ENCODE measurements at places on chromosomes 11 and 22.

DNA sequence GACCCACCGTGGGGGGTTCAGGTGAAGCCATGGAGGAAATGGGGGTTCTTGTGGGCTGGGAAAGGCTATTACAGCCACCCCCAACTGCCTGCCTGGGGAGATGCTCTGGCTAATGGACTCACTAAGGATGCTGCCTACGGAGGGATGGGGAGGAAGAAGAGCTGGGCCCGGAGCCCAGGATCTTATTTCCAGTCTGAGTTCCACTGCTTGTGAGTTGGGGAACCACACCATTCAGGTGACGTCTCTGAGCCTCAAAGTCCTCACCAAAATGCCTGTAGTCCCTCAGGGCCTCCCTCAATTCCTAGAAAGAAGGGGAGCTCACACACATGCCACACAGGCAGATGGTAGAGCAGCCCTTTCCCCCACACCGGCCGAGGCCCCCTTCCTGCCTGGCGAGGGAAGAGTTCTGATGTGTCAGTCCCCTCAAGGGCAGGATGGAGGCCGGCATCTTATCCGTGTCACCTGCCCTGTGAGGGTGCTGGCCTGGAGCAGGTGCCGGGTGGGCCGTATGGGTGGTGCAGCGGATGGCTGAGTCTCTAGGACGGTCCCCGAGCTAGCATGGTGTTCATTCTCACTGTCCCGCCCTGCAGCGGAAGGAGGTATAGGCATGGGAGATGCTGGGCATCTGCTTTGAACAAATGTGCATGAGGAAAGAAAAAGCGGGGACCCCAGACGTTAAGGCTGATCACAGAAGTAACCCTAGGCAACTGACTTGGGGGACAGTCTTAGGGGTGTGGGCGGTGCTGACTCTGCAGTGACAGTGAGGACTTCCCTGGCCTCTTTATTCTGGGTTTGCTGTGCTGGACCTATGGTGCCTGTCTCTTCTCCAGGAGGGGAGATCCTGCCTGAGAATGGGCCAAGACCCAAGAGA lies 15.7 kb downstream of the MRGPRF start:
- no peak for DNase-seq

DNA sequence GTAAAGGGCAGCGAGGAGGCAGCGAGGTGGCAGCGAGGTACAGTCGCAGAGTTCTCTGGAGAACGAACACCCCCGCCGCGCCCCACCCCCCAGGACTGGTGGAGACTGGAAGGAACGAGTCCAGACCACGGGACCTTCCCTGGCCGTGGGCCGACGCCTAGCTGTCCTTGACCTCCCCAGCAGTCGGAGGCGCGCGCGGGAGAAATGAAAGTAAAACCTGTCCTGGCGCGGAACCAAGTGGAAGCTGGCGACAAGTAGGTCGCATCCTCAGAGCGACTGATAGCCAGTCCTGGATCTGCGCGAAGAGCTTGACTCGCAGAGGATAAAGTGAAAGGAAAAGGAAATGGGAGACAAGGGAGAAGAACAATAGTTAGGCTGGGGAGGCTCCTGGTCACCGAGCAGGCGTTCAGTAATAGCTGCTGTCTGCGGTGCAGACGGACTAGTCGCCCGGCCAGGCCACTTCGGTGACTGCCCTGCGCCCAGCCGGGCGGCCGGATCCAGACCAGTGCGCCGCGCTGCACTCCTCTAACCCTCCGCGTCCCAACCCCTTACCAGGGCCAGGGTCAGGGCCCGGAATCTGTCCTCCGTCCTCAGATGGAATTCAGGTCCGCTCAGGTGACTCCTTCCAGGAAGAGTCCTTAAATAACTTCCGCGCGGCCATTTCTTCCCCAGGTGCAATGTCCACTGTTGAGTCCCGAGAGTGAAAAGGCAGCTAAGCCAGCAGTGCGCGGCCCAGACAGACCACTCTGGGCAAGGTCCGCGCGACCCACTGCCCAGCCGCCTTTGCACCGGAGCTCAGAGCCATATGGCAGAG lies 1.9 kb upstream of the ADM start:
- DNase-seq: no peak

GRCh38 chr22:20548806-20549205 lies 41.4 kb downstream of the MED15 start:
- no peak for DNase-seq

DNA sequence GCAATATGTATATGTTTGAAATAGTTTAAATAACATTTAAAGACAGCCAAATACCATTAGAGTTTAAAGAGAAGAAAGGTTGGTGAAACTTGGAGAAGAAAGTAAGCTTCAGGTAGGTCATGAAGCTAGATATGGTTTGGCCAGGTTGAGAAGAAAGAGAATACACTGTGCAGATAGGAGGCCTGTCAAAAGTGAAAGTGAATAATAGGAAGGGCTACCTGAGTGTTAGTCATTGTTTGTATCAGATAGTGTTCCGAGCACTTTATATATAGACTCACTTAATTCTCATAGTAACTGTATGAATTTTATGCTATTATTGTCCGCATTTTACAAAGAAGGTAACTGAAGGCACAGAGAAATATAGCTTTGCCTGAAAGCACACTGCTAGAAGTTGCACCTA lies 56.9 kb downstream of the USP47 start:
- no peak for DNase-seq

DNA sequence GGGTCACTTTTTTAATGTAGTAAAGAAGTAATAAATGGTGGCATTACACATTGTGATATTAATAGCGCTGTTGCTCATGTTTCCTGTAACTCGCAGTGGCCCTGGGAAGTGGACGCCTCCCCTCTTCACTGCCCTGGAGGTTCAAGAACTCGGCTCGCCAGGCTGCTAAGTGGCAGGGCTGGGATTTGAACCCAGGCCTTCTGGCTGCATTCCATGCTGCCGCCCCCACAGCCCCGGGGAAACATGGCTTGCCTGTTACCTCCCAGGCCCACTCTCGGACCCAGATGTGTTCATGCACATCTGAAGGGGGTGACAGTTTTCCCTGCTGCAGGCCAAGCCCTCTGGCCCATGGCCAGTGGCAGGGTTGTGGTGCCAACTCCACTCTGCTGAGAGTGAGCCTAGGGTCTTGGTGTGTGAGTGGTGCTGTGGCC lies 25.0 kb upstream of the MGAT3 start:
- DNase-seq: no peak

DNA sequence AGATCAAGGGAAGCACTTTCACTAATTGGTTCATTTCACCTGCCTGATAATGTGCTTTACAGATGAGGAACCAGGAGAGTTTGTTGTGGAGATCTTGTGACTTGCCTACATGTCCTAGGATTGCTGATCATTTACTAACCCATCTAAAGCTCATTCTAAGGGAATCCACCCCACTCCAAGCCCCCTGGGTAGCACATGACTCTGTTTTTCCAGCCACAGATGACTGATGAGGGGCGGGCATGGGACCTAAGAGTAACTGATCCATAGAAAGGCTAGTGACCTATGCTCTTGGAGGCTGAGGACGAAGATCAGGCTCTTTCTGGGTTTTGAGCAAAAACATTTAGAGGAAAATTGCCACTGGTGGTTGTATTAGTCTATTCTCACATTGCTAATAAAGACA lies 378.1 kb downstream of the CADM1 start:
- DNase-seq: no peak

DNA sequence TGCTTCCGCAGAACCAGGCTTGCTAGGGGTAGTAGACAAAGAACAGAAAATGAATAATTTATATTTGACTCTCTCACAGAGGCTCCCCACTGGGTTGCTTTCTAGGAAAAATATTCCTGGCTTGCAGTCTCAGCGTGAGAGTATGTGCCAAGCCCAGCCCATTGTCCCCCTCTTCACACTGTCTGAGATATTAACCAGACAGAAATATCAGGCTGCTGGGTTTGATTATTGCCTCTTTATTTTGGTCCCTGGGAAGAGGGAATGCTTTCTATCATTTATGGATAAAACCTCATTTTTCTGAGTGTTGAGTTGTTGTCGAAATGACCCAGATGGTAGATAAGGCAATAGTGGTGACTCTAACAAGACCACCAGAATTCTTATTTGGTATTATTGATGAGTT lies 367.9 kb downstream of the METTL15 start:
- no peak for DNase-seq

DNA sequence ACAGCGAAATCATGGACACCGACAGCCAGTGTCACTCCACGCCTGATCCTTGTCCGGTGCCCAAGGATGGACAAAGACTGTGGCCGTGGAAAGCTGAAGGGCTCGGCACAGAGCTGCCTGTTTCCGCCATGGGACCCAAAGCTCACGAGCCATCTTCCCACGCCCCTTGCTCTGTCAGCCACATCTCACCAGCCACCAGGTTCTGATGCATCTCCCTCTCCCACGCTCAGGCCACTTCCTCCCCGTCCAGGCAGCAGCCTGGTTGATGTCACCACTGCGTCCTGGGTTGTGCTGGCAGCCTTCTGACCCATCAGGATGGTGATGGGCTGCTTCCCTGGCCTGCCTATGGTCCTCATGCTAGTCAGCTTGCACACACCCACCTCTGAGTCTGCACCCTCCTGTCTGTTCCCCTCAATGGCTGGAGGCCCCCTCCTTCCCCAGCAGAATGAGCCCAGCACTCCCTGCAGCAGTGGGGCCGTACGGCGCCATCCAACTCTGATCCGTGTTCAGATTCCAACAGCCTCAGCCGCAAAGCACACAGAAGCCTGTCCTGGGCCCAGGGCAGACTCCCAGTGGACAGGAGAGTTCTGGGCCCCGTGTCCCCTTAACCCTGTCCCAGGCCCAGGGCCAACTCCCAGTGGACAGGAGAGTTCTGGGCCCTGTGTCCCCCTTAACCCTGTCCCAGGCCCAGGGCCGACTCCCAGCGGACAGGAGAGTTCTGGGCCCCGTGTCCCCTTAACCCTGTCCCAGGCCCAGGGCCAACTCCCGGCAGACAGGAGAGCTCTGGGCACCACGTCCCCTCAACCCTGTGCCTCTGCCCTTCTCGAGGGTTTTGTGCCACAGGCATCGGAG lies 259.5 kb downstream of the BRD1 start:
- DNase-seq: no peak

- DNase-seq: no peak
These were observed 1.4 kb downstream of the ARFGAP3 start for GRCh38 chr22:42855721-42856120.

- no peak for DNase-seq
These were observed 202.9 kb downstream of the MIAT start for GRCh38 chr22:26860301-26860700.

GRCh38 chr11:92131289-92131865 lies 93.2 kb upstream of the FAT3 start:
- no peak for DNase-seq

DNA sequence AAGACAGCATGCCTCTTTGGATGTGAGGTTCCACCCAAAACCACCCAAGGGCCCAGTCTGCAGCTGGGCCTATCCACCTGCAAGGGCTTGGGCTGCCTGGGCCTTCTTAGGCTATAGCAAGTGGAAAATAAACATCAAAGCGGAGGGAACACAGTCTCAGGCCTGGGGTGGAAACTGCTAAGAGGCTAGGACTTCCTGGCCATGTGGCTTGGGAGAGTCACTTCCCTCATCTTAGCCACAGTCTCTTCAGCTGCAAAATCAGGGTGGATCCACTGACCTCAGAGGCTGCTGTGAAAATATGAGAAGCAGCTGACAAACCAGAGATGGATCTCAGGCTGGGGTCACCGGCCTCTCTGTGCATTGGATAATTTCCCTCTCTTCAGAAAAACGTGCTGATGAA lies 30.6 kb upstream of the TFIP11 start:
- DNase-seq: no peak

DNA sequence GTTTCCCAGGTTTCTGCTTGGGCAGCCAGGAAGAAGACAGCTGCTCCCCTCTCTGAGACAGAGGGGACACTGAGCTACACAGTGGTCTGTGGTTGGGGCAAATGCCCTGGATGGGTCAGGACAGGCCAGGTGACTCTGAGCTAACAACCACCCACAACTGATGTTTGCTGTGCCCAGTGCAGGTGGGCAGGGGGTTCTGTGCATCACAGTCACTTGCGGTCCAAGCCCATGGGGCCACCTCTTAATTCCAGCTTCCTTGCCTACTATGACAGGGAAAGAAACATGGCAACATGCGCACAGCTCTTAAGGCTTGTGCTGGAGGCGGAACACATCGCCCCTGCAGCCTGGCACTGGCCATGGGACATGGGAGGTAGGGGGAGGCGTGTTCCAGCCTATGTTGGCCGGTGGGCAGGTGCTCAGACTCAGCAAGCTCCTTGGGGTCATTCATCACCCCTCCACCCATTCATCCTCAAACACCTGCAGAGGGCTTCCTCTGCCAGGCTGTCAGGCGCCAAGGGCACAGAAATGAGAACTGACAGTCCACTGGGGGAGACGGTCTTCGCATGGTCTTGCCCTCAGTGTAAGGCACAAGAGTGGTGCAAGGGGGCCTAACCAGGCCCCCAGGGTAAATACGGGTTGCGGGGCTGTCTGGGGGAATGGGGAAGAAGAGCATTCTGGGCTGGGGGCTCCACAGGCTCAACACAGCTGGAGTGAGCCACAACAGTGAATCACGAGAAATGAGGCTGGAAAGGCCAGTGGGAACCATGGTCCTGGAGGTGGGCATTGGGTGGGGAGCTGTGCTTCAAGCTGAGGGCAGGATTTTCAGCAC lies 55.6 kb downstream of the ARFGAP3 start:
- DNase-seq: no peak

DNA sequence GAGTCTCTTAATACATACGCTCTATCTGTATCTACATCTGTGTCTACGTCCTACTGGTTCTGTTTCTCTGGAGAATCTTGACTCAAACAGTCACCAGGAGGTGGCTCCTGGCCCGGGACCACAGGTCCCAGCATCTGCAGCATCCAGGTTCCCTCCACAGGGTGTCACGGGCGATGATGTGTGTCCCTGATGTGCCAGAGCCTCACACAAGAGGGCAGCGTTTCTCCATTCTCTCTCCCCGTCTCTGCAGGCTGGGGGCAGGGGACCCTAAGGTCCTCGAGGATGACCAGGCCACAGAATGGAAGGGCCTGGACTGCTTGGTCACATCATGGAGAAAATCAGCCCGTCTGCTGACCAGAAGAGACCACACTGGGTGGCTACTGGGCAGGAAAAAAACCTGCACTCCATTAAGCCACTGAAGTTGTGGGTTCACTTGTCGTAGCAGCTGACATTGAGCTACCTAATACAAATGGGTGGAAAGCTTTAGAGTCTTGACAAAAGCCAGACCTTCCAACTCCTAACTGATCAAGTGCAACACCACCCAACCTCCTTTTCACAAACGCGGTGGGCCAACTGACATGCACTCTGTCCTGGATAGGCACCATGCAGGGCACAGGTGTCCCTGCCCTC lies 392.5 kb downstream of the CTTN start:
- no peak for DNase-seq

DNA sequence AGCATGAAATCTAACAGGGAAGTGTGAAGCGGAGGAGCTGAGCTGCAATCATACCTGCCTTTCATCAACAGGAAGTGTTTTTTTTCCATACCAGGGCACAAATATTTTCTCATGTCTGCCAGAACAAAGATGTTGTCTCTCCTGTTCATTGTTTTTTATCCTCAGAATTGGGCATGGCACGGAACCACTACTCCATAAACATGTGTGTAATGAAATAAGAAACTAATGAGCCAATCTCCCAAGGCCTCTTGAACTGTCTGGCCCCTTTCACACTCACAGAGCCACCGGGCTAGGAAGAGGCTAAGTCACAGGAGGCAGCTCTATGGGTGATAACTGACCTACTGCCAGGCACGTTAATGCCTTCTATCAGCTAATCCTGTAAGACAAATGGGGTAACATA lies 124.4 kb downstream of the ETS1 start:
- DNase-seq: no peak

Measured in GM13977 (cell line).